Urinary bladder (tissue), 4 donors: ENCODE measurements at places on chromosomes 12 and 14. TPM values are rescaled to one million over a fixed set of nuclear protein-coding genes. Genes with fewer than 3 reads are reported as not detected.

The SDS gene
- total RNA-seq, result not detected

The ZNF740 gene
- 22.9 TPM for total RNA-seq

The FOXM1 gene
- total RNA-seq, result 6.2 TPM

The LALBA gene
- not detected for total RNA-seq

The ZNF891 gene
- 7.3 TPM for total RNA-seq

The BIN2 gene
- total RNA-seq, result 2.3 TPM

The GIT2 gene
- 66.0 TPM for total RNA-seq

The DDIT3 gene
- total RNA-seq, result 15.4 TPM

The HOXC5 gene
- 0.42 TPM for total RNA-seq

The ACACB gene
- total RNA-seq, result 34.5 TPM

The ARHGEF40 gene
- 43.9 TPM for total RNA-seq

The SLCO1B1 gene
- total RNA-seq, result not detected
